ENCODE measurements at places on chromosomes 3 and 15.
A peak's percentile ranks its signal among the peaks of the same experiment; 100 is the strongest.

GRCh38 chr15:62711691-62712454 lies 330.7 kb upstream of the TPM1 start:
- no peak for DNase-seq

DNA sequence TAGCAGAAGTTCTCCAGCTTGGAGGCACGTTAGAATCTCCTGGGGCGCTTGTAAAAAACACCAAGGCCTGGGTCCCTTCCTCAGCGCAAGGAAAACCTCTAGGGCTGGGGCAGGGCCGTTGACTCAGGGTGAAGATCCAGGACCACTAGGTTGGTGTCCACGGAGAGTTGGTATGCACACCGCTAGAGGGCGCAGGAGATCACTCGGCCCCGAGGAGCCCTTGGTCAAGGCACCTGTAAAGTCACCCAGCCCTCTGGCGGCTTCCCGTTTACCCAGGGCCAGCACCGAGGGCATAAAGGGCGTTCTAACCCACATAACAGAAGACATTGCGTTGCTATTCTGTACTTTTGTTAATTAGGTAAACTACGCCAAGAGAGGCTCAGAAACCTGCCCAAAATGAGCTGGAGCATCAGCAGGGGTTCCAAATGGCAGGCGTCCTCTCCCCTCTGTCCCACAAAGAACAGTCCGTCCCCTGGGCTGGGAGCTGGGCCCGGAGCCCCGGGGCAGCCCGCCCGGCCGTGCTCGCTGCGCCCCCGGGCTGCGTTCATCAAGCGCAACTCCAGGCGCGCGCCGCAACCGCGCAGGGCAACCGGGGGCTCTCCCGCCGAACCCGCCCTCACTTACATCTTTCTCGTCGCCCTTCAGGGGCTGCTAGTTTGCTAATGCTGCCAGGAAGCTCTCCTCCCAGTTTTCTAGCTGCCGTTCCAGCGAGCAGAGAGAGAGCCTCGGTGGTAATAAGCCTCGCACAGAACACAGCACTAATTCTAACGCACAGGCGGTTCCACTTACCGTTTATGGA lies 332.1 kb downstream of the ARRDC4 start:
- DNase-seq = peak; percentile 4

- DNase-seq = no peak
These were observed 858 bp downstream of the NTRK3 start for GRCh38 chr15:88255484-88256278.

DNA sequence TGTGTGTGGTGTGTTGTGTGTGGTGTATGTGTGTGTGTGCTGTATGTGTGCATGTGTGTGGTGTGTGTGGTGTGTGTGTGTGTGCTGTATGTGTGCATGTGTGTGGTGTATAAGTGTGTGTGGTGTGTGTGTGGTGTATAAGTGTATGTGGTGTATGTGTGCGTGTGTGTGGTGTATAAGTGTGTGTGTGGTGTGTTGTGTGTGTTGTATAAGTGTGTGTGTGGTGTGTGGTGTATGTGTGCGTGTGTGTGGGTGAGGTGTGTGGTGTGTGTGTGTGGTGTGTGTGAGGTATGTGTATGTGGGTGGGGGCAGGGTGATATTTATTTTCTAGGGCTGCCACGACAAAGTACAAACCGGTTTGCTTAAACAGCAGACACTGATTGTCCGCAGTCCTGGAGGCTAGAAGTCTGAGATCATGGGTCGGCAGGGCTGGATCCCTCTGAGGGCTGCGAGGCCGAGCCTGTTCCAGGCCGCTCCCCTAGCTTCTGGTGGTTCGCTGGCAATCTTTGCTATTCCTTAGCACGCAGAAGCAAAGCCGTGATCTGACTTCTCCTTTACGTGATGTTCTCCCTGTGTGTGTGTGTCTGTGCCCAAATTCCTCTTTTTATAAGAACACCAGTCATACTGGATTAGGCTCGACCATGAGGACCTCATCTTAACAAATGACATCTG lies 160.2 kb downstream of the XXYLT1 start:
- peak; percentile 67 for DNase-seq

DNA sequence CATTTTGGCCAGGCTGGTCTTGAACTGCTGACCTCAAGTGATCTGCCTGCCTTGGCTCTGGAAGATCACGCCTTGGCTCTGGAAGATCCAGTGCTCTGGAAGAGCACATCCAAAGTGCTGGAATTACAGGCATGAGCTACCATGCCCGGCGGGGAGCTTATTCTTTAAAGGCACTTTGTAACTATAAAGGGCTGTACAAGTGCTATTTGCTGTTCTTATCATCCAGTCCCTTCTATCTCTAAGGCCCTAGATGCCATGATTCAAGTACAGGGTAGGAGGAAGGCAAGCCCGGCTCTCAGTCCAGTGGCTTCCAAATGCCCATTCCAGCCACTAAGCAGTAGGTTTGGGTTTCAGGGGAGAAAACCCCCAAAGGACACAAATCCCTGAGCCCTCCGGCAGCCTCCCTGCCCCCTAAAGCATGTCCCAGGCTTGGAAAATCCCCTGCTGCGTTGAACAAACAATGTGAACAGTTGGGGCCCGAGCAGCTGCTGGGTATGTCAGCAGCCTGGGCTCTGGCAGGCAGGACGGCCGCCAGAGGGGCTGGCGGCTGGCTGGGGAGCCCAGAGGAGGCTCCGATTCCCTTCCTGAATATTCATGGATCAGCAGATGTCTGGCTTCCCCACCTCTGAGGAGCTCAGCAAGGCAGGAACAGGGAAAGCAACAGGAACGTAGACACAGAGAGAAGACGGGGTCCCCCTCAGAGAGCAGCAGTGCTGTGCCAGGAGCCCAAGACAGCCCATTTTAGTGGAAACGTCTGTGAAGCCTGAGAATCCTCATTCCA lies 7.7 kb downstream of the IGDCC4 start:
- no peak for DNase-seq

- DNase-seq = no peak
These were observed 48.6 kb downstream of the SEMA3G start for GRCh38 chr3:52396011-52396906.

- DNase-seq = no peak
These were observed 63.9 kb downstream of the MEX3B start for GRCh38 chr15:81981908-81982307.

GRCh38 chr3:46578973-46579755 lies 13.1 kb upstream of the LRRC2 start:
- DNase-seq = no peak

DNA sequence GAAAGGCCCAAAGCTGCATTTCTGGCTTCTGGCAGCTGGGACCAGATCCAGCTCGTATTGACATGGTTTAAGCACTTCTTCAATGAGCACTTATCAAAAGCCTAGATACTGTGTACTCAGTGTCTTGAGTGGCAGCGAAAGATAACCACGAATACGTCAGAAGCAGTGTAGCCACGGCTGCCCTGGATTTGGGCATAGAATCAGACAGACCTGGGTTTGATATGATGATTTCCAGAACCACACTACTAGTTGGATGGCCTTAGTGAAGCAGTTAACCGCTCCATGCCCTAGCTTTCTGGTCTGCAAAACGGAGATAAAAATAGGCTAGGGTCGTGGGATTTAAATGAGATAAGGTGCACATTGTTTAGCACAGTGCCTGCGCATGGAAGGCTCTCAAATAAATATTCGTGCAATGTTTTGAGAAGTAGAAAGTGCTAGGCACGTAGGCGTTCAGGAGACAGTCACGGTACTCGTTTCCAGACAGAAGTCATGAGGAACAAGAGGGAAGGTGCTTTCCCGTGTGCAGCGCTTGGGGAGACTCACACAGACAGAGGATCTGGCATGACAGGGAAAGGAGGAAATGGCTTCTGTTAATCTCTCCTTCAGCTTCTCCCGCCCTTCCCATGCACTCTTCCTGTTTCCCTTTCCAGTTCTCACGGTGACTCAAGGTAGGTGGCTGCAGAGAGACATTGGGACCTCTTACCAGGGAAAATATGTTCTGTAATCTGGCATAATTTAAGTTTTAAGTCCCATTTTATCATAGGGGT lies 70.3 kb downstream of the CCNL1 start:
- DNase-seq = peak; percentile 80

DNA sequence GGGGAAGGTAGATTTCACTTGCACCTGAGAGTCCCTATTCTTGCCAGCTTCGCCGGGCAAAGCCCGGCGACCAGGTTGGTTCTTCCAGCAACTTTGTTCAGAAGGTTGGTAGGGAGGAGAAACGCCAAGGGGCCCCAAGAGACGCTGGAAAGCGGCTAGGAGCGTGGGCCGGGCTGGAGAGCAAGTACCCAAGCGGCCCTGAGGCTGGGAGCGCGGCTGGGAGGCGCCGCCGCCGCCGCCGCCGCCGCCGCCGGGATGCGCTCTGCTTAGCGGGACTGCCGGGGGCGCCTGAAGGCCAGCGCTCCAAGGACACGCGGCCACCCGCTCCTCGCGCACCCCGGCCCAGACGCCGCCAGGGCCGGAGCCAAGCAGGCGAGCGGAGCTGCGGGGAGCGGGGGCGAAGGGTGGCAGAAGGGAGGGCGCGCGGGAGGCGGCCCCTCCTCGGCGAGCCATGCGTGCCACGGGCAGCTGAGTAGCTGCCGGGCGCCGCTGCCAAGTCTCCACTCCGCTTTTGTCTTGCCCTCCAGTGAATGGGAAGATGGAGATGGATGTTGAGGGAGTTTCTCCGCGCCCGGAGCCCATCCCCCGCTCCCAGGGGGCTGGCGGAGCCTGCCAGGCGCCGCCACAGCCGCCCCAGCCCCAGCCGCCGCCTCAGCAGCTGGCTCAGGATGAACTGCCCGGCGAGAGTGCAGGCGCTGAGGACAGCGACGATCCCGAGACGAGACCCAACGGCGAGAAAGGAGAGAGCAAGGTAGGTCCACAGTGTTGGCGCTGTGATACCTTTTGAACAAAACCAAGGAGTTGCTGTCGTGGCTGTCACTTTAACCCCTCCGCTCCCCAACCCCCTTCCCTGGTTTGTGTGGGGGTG lies 227.4 kb upstream of the AZI2 start:
- no peak for DNase-seq

GRCh38 chr3:139629033-139629432 lies 48.7 kb downstream of the NMNAT3 start:
- peak; percentile 34 for DNase-seq

GRCh38 chr3:75176937-75177336 lies 487.2 kb upstream of the FRG2C start:
- no peak for DNase-seq

DNA sequence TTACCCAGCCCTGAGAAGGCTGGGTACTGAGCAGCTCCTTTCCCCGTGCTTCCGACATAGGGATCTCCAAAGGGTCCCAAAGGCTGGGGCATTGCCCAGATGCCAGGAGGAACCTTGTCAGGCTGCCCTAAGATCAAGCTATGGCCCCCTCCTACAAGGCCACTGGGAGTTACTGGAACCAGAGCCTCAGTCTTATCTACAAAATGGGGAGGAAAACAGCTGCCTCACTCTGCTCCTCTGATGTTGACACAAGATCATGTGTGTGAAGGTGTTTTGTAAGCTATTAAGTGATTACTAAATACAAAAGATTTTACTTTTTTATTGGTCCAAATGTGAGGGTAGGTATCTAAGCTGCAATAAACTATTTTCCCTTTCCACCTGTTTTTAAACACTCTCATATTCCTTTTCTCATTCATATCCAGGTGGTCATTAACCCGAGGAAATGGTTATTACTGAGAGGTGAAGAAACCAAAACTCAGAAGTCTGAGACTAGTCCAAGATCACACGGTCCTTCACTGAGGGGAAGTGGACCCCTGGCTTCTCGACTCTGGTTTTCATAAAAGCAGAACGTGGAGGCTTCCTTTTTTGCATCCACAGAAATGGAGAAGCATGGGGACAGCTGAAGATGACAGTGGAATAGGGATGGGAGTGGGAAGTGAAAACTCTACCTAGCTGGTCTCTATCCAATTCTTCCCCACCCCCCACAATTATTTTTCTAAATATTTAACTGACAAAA lies 1.7 kb downstream of the ARPIN start:
- peak; percentile 56 for DNase-seq

DNA sequence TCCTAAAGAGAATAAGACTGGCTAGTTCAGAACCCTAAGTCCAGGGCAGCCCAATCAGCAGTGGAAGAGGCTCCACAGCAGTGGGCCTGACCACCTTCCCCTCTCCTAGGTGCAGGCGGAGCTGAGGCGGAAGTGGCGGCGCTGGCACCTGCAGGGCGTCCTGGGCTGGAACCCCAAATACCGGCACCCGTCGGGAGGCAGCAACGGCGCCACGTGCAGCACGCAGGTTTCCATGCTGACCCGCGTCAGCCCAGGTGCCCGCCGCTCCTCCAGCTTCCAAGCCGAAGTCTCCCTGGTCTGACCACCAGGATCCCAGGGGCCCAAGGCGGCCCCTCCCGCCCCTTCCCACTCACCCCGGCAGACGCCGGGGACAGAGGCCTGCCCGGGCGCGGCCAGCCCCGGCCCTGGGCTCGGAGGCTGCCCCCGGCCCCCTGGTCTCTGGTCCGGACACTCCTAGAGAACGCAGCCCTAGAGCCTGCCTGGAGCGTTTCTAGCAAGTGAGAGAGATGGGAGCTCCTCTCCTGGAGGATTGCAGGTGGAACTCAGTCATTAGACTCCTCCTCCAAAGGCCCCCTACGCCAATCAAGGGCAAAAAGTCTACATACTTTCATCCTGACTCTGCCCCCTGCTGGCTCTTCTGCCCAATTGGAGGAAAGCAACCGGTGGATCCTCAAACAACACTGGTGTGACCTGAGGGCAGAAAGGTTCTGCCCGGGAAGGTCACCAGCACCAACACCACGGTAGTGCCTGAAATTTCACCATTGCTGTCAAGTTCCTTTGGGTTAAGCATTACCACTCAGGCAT lies 33.7 kb downstream of the VIPR1 start:
- DNase-seq = peak; percentile 63

DNA sequence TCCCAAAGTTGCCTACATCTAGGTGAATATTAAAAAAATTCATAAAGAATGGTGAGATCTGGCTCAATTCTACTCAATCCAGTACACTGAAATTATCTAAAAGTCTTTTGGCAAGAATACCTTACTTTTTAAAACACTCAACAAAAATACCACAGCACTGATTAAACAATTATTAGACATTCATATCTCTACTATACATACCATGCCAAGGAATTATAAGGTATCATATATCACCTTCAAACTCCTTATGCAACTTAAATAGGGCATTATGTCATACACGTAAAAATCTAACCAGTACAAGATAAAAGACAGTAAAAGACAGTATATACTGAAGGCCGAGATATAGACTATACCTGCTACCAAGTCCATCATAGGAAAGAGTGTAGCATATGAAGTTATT lies 6.1 kb upstream of the ANKRD28 start:
- no peak for DNase-seq

DNA sequence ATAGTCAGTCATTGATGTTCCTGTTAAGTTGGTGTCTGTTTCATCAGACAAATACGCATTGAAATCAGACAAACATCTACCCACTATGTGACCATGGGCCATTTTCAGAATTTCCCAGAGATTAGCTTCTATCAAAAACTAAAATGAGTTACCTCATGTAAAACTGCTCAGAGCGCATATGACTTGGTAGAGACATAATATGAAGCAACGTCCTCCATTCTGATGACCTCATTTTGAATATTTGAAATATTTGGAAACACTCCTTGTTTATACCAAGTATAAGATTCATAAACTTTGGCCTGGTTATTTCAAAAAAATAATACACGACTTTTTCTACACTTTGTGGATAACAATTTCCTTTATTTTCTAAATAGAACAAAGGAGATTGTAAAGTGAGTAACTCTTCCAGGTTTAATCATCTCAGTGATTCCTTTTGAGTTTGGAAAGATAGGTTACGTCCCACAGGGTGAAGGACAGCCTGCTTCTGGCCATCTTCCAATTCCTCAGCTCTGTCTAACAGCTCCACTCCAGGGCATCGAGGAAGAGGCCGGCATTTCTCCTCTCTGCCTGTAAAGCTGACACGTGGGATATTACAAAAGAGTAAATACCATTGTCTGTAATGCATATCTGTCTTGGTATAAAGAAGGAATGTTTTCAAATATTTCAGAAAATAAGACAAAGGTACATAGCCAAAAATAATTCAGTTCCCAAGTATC lies 122.6 kb downstream of the CADM2 start:
- DNase-seq = no peak

- peak; percentile 33 for DNase-seq
These were observed 119.3 kb upstream of the SLC24A5 start for GRCh38 chr15:48001393-48002039.
